ENCODE measurements at places on chromosomes 7 and 10. TPM values are rescaled to one million over a fixed set of nuclear protein-coding genes. Genes with fewer than 3 reads are reported as not detected.

Gene FBXL13
- total RNA-seq: 0.38 TPM

Gene ACSM6
- total RNA-seq: not detected

Gene CYP2C18
- total RNA-seq: not detected

Gene GHRHR
- total RNA-seq: not detected

Gene AGR3
- total RNA-seq: not detected
